Upper lobe of right lung (tissue), 1 donor: ENCODE measurements at places on chromosomes 4 and X.

DNA sequence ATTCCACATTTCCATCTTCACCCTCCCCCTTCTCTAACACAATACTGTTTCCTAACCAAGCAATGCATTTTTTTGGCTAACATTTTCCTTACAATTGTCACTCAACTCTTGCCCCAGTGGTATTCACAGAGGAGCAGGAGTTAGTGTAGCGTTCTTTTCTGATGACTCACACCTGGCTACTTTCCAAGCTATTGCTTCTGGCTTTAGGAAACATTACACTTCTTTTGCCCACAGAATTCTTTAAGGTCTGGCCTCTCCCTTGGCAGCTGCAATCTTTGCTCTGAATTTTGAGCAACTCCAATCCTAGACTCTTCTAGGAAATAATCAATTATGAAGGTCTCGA is 27.5 kb upstream of the PDGFC start:
- DNase-seq: no peak

GRCh38 chrX:40062525-40063155 is 35.1 kb downstream of the BCOR start:
- DNase-seq: no peak

DNA sequence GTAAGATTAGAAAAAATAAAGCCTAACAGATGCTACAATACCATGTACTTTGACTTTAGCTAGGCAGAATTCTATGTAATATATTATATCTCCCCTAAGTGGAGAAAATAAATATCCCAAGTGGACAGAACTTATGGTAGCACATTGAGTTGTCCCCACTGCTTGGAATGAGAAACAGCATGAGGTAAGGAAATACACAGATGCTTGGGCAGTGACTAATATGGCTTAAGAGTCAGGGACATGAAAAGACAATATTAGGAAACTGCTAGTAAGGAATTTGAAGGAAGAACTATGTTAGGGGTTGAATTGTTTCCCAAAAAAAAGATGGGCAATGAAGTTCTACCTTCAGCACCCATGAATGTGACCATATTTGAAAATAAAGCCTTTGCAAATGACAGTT is 2265.1 kb downstream of the PCDH7 start:
- no peak for DNase-seq

GRCh38 chrX:20309806-20310205 is 43.1 kb upstream of the RPS6KA3 start:
- DNase-seq: no peak

DNA sequence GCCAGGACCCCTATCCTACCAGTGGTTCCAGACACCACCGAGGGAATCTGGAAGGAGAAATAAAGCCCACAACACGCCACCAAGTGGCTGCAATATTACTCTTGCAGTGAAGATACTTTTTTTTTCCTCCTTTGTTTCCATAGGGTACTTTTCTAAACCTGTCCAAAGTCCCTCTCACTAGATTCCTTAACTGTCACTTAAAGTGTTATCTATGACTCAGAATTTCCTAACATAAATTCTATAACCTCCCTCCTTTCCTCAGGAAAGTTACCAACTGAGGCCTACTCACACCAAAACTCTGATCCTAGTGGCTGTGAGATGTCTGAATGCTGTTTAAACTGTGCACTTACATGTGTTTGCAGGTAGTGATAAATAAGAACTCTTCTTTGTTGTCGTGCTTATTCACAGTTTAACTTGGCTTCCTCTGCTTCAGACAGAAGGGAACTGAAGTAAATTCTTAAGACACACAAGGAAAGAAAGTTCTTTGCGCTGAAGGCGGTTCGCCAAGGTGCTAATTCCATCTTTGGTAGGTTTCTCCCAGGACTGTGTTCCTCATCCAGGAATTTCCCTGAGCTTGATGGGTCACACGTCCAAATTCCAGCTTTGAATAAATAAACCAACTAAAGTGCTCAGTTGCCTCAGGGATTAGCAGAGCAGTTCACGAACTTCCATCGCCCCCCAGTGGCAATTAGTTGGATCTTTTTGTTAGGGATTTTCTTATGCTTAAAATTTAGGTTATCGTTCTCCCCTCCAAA is 10.7 kb upstream of the HCCS start:
- DNase-seq: no peak

- DNase-seq: no peak
These were observed 171.1 kb downstream of the ZNF330 start for GRCh38 chr4:141391771-141392170.

- DNase-seq: no peak
These were observed 15.7 kb downstream of the SLC2A9 start for GRCh38 chr4:10005632-10006031.

GRCh38 chrX:8647176-8647575 is 84.8 kb downstream of the ANOS1 start:
- no peak for DNase-seq

GRCh38 chr4:144873226-144873990 is 224.6 kb downstream of the ANAPC10 start:
- no peak for DNase-seq

DNA sequence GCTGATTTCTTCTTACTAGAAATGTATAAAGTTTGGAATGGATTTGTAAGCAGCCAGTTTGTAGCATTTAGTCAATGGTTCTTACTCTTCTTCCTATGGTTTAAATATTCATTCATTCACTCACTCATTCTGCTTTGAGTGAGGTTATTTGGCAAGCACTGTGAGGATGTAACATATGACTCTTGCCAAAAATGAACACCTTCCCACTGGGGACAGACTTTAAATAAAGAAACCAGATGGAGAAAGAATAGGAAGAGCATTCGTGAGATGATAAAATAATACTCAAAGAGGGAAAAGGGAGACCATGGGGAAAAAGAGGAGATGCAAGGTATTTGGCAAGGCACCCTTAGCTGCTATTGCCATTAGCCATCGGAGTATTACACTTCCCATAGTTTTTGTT is 586.1 kb downstream of the ADGRL3 start:
- no peak for DNase-seq

DNA sequence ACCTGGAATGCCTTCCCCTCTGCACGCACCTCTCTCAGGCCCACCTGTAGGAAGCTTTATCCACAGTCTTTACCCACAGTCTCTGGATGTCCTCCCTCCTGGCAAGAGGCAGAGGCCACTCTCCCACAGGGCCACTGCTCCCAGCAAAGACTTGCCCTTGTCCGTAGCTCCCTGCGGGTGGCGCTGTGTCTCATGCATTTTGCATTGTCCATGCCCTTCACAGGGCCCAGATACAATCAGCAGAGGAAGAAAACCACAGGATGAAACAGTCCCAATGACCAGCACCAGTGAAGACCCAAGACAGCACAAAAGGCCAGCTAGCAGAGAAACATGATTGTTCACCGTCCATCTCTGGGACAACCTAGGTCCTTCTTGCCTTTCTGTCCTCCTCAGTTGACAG is 2.1 kb upstream of the NSG1 start:
- no peak for DNase-seq

GRCh38 chr4:1338752-1339414 is 8.1 kb upstream of the UVSSA start:
- DNase-seq: no peak

- no peak for DNase-seq
These were observed 34.7 kb upstream of the NYX start for GRCh38 chrX:41412261-41413081.

DNA sequence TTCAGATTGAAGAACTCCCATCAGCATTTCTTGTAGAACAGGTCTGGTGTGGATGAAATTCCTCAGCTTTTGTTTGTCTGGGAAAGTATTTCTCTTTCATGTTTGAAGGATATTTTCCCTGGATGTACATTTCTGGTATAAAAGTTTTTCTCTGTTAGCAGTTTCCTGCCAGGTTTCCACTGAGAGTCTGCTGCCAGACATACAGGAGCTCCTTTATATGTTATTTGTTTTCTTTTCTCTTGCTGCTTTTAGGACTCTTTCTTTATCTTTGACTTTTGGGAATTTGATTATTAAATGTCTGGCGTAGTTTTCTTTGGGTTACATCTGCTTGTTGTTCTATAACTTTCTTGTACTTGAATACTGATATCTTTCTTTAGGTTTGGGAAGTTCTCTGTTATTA is 486.5 kb downstream of the ARAP2 start:
- DNase-seq: no peak

DNA sequence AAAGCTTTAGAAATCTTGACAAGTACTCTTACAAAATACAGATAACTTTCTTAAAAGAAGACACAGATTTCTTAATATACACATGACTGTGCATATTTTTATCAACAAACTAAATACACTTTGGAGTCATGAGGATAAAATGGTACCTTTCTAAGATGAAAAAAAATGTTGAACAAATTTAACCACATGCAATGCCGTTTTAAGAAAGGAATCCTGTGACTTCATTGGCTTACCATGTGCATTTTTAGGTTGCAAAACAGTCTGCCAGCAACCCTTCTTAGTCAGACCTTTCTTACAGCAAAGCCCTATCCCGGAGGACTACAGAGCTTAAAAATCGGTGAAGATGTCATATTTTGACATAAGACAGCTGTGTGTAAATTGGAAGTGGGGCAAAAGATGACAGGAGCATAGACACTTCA is 51.7 kb downstream of the GASK1B start:
- no peak for DNase-seq

DNA sequence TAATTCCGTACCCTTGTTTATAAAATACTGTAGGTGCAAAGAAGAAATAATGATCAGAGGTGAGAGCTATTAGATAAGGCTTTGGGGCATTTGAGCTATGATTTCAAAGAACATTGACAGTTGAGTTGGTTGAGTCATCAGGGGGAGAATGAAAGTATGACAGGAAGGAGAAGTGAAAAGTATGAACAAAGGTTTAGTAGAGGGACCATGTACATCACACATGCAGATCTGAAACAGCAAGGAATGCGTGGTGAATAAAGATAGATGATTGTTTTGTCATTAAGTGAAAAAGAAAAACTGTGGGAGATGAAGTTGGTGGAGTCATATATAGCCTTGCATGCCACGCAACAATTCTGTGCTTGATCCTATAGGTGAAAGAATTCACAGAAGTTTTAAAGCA is 163.1 kb downstream of the ARAP2 start:
- DNase-seq: no peak

DNA sequence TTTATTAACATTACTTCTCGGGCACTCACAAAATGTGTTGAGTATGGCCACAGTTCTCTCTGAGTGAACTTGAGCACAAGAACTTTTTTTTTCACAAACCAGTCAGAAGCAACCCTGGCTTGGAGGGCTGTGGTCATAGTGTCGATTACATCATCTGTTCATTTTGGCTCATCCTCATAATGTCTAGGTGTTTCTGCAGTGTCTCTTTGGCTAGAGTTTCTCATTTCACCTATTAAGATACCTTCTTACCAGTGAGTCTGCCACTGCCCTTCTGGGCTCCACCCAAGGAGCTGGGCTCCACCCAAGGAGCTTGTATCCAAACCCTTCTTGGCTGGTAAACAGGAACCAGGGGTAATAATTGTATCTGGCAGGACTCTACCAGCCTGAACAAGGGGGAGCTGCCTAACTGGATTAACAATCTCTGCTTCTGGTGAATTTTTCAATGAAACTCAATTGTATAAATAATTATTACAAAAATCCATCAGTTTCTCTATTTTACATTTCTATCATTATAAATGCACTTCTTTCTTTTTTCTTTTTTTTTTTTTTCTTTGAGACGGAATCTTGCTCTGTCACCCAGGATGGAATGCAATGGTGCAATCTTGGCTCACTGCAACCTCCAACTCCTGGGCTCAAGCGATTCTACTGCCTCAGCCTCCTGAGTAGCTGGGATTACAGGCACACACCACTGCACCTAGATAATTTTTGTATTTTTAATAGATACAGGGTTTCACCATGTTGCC is 667.7 kb upstream of the SLIT2 start:
- no peak for DNase-seq

- no peak for DNase-seq
These were observed 81.7 kb downstream of the SLC10A7 start for GRCh38 chr4:146439999-146440398.

DNA sequence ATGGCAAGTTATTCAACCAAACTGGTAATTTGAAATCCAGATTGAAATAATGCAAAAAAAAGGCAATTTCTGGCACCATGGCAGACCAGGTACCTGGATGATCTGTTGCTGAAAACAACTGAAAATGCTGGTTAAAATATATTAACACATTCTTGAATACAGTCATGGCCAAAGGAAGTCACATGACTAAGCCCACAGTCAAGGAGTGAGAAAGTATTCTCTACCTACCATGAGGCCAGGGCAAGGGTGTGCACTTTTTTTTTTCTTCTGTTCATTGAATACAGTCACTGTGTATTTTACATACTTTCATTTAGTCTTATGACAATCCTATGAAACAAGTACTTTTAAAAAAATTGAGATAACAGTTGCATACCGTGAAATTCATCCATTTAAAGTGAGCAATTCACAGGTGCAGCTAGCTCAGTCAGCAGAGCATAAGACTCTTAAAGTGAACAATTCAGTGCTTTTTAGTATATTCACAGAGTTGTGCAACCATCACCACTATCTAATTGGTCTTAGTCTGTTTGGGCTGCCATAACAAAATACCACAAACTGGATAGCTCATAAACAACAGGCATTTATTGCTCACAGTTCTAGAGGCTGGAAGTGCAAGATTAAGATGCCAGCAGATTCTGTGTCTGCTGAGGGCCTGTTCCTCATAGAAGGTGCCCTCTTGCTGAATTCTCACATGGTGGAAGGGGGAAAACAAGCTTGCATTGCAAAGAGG is 4.8 kb upstream of the MPP1 start:
- DNase-seq: no peak
